ENCODE measurements at places on chromosomes 1 and 21.
A peak's percentile ranks its signal among the peaks of the same experiment; 100 is the strongest.

DNA sequence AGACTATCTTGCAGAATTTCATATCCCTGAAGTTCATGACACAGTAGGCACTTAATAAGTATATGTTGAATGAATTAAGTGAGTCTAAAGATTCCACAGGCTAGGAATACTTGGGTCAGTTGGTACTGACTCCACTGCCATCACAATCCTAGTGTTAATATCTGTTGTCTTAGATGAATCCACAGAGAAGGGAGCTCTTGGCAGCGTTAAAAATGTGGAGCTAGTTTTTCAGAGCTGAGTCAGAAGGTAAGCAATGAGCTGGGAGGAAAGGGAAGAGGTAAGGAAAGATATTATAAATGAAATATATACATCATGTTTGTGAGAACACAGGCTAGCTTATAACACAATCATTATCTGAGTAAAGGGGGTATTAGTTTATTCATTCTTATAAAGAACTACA lies 21.8 kb upstream of the GORAB start:
- DNase-seq: no peak

- DNase-seq: no peak
These were observed 17.7 kb downstream of the MECR start for GRCh38 chr1:29213055-29213454.

DNA sequence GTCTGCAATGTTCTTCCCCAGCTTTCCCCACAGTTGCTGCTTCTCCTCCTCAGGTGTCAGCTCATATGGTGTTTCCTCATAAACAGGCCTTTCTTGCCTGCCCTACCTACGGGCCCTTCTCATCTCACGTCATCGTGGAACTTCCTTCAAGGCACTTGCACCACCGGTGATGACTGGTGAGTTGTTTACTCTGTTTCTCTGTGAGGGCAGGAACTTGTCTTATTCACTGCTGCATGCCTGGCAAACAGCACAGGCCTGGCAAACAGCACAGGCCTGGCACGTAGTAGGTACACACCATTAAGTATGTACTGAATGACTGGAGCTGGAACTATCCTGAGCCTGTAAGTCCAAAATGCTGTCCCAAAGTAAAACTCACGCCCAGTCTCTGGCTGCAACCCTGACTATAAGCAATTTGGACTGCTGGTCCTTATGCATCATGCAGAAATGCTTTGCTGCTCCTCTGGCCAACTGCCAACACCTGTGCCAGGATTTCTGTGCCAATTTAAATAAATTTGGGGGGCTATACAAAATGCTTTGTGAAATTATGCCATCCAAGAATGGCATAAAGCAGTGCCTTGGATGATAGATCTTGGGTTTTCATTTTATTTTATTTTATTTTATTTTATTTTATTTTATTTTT lies 25.7 kb downstream of the STK40 start:
- DNase-seq: peak; percentile 39

GRCh38 chr1:12166834-12167492 lies at the start of gene TNFRSF1B:
TSS of gene TNFRSF1B (plus strand) at chr1:12166991. CDS start at chr1:12167092, 101 bp downstream.
- peak; percentile 41 for DNase-seq

DNA sequence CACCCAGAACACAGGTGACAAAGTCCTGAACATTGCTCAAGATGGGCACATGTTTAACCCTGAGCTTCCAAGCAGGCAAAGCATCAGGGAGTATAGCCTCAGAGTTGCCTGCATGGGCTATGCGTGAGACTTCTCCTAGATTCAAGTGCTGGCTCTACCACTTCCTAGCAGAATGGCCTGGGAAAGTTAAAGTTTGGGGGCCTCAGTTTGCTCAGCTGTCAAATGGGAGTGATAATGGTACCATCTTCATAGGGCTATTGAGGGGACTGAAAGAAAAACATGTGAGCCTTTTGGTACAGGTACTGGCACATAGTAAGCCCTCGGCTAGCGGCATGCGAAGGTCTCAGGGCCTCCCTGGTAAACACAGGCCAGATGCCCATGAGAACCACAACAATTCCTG lies 28.0 kb upstream of the SMIM12 start:
- no peak for DNase-seq

GRCh38 chr1:109493227-109493626 lies 667 bp upstream of the CYB561D1 start:
- DNase-seq: no peak

DNA sequence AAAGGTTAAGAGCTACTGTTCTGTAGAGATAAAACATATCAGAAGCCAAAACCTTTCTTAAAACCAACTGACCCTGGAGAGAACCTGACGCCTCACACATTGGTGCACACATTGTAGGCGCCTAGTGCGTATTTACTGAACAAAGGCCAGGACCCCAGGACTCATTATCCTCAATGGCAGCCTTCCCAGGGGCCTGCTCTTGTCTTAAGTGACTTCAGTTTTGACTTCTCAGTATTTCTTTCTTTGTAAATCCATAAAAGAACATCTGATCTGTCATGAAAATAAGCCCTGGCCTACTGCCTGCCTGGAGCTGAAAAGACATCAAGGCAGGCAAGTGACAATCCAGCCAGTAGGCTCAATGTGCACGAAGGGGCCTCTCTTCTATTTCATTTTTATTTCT lies 27.6 kb downstream of the ABCA4 start:
- DNase-seq: no peak

DNA sequence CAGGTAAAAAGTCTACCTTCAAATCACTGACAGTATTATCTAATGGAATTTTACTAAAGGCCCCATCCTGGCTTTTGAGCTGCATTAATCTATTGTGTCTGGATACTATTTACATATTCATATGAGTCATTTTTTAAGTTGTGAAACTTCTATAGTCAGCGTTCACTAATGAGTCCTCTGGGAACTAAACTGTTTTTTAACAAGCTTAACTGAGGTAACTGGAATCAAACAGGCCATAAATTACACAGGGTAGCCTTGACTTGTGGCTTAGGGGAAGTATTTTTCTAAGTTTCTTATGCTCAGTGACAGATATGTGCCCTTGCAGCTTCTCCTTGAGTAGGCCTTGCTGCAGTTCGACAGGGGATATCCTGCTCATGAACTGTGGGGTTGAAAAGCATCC lies 68.8 kb downstream of the JMJD4 start:
- DNase-seq: no peak

GRCh38 chr1:159927849-159928431 lies 2.6 kb upstream of the TAGLN2 start:
- DNase-seq: no peak

GRCh38 chr1:176820391-176821031 lies 344.0 kb downstream of the ASTN1 start:
- no peak for DNase-seq

GRCh38 chr1:86636898-86637297 lies 67.5 kb upstream of the SH3GLB1 start:
- DNase-seq: no peak

- DNase-seq: no peak
These were observed 517.4 kb downstream of the KIF26B start for GRCh38 chr1:245671966-245672767.

- DNase-seq: no peak
These were observed 126.3 kb downstream of the PLPP3 start for GRCh38 chr1:56453016-56453415.

DNA sequence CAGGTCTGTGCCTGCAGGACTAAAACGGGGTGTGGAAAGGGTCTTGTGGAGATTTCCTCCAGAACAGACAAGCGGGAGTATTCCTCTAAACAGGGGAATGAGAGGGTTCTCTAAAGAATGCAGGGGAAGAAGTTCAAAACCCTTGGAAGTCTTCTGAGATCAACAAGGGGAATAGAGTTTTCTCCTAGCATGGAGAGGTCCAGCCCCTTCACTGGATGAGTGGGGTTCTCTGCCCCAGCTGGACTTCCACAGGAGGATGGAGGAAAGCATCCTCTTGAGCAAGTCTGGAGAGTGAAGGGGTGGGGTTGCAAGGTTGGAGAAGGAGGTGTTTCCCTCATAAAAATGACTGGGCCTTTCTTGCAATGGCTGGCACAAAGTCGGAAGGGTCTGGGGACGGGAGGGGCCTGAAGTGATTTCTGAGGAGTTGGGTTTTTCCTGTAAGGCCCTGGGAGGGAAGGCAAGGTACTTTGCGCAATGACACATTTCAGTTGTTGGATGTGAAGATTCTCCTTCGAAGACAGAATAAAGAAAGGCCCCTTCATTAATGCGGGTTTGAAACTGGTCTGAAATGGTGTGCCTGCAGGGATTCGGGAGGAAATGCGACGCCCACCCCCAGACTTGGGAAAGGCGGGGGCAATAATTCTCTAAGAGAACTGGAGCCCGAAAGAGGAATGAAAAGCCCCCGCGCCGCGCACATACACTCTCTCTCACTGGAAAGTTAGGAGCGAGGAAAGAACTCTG lies 884 bp downstream of the SPATA6 start:
- DNase-seq: no peak

GRCh38 chr1:244186372-244186771 lies 135.3 kb downstream of the ZBTB18 start:
- no peak for DNase-seq

DNA sequence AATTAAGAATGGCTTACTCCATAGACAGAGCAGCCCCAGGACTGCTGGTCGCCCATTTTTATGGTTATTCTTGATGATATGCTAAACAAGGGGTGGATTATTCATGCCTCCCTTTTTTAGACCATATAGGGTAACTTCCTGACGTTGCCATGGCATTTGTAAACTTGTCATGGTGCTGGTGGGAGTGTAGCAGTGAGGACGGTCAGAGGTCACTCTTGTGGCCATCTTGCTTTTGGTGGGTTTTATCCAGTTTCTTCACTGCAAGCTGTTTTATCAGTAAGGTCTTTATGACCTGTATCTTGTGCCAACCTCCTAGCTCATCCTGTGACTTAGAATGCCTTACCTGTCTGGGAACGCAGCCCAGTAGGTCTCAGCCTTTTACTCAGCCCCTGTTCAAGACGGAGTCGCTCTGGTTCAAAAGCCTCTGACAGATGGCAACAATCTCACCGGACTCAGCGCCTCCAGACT lies 5.2 kb upstream of the AGPAT3 start:
- DNase-seq: no peak

DNA sequence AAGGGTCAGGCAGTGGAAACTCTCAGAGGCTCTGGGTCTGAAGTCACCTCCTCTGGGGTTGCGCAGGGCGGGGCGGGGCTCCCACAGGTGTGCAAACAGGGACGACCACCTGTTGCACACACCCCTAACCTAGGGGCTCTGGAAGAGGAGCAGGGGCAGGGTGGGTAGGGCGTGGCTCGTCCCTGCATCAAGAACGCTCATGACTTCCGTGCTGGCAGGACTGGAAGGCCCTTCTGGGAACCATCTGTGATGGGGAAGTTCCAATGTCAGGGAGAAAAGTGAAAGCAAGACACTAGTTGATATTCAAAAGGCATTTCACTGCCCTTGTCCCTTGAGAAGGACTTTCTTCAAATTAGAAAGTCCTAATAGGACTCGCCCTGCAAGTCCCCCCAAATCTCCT lies 22.1 kb upstream of the CLSTN1 start:
- no peak for DNase-seq

- DNase-seq: no peak
These were observed 37.3 kb upstream of the SIPA1L2 start for GRCh38 chr1:232667094-232667777.

DNA sequence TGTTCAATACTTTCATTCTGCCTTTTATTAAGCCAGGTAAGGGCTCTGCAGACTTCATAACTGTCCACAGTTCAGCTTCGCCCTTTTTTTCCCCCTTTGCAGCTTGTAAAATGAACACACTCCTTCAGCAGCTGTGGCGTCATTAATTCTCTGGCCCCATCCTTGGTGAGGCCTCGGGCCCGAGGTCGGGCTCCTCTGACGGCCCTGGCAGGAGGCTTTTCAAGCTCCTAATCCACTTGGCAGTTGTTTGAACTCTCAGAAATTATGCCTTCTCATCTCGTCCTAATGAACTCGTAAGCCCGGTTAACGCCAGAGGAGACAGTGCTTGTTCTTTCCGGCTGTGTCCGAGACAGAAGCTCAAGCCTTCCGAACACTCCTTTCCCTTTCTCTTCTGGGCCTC lies 18.1 kb upstream of the EPHA8 start:
- no peak for DNase-seq
